HS-5 (cell line): ENCODE measurements at places on chromosomes 5 and 9.

- DNase-seq: no peak
Observed at GRCh38 chr9:134895908-134896833, 15.6 kb downstream of the FCN2 start.

- DNase-seq: no peak
Observed at GRCh38 chr5:19927919-19928318, 60.1 kb downstream of the CDH18 start.

GRCh38 chr5:173800340-173800739 is 87.8 kb upstream of the CPEB4 start:
- no peak for DNase-seq

- no peak for DNase-seq
Observed at GRCh38 chr5:164962329-164962961, 1457.0 kb downstream of the MAT2B start.

DNA sequence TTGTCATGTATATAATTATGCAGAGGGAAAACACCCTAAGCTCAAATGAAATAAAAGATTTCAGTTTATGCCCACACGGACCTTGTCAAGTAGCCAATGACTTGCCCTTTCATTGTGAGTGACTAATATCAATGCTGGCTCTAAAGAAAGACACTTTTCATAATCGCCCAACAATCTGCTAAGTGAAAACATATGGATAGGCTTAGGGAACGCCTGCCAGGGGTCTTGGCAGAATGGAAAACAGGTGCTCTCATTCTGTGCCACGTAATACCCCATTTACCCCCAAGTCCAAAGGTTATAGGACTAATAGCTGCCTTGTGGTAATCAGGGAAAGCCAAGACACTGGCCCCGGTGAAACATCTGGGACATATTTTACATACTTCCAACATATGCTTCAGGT is 157.7 kb downstream of the SLF1 start:
- peak; percentile 68 for DNase-seq

- DNase-seq: no peak
Observed at GRCh38 chr5:118518720-118519119, 469.6 kb downstream of the DTWD2 start.

DNA sequence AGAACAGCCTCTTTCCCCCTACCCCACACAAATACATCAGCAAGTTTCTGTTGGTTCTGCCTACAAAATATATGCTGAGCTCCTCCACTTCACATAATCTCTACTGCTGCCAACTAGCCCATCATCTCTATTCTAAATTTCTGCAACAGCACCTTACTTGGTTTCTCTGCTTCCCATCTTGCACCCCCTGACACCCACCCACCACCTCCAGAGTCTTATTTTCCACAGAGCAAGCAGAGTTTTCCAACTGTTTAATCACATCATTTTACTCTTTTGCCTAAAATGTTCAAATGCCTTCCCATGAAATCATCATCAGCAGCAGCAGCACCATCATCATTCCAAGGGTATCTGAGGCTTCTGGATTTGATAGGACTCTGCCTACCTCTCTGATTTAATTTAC is 295.7 kb downstream of the CTNND2 start:
- no peak for DNase-seq

- DNase-seq: peak; percentile 16
Observed at GRCh38 chr9:130072515-130073235, 19.0 kb downstream of the GPR107 start.

- DNase-seq: no peak
Observed at GRCh38 chr9:78218890-78219289, 17.0 kb upstream of the CEP78 start.

GRCh38 chr5:6949230-6949629 is 236.0 kb downstream of the TENT4A start:
- DNase-seq: no peak

DNA sequence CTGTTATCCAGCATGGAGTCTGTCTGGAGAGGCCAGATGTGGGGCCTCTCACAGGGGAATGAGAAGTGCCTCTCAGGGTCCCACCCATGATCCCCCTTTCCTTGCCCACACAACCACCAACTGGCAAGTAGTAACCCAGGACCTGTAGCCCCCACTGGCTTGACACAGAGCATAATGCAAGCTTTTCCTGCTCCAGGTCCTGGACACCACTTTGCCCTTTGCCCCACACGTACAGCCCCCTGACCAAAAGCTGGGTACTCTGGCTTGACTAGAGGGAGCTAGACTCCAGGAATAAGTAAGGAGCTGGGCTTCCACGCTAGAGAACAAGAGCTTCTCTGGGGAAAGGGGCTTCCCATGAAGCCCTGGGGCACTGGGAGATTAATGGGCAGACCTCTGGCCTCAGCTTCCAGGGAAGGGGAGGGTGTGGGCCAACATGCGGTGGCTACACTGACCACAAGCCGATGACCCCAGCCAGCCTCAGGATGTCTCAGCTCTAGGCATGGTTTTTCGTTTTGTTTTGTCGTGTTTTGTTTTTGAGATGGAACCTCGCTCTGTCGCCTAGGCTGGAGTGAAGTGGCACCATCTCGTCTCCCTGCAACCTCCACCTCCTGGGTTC is 109.5 kb downstream of the C9orf50 start:
- no peak for DNase-seq

GRCh38 chr9:78566948-78567675 is 270.2 kb downstream of the PSAT1 start:
- DNase-seq: peak; percentile 23

- no peak for DNase-seq
Observed at GRCh38 chr9:89792189-89793123, 187.6 kb downstream of the GADD45G start.

DNA sequence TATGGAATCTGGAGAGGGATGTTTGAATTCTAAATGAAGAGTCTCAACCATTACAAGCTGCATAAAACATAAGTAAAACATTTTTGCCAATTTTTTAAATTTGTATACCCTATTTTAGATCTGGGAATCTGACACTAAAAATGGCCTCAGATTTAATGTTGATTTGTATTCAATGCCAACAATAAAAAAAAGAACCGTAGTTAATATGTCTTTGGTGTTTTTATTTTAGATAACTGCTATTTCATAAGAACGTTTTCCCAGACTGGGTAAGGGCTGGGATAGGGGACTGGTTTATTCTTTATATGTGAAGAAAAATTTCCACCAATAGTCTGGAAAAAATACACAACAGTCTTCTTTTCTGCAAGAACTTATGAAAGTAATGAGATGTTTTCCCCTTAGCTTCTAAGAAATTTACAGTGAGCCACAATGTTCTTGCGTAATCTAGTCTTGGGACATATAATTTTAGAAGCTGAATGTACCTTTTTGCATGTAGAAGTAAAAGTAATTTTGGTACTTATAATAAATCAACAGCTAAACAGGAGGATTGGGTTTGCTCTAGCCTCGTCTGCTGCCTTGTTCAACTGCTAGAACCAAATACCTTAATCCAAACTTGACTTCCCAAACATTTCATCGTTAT is 244.6 kb upstream of the EFNA5 start:
- DNase-seq: no peak

GRCh38 chr5:19928562-19929421 is 59.2 kb downstream of the CDH18 start:
- DNase-seq: peak; percentile 96

- no peak for DNase-seq
Observed at GRCh38 chr9:32524892-32525708, 896 bp downstream of the RIGI start.

DNA sequence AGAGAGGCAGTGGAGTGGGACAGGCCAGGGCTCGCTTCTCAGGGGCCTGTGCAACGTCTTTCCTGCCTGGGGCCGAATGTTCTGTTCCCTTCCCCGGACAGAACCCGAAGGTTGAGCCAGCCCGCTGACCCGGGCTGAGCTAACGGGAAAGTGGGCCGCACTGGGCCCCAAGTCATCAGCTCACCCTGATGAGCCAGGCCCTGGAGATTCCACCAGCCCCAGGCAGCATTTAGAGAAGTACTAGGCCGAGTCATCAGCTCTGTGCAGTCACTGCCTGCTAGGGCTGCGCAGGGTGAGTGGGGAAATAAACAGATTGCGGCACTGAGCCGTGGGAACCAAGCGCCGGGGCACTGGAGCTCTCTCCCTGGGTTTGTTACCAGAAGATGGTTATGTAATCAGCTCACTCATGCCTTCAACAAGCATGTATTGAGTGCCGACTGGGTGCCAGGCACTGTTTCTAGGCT is 29.1 kb upstream of the DUSP1 start:
- DNase-seq: no peak

GRCh38 chr5:180592176-180592575 is 877 bp upstream of the SCGB3A1 start:
- no peak for DNase-seq

DNA sequence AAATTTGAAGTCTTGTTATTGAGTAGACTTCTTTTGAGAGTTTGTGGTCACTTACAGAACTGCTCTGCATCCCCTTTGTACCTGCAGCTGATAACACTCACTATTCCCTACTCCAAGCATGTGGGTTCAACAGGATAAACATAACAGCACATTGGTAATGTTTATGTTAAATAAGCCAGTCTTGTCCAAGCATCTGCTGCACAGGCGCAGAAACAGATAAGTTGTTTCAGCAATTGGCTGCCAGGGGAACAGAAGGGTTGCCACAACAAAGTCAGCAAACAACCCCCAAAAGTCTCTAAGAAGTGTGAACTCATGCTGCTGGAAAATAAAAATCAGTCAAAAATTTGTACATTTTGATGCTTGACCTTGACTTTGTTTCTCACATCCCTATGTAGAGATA is 174.6 kb downstream of the GDNF start:
- no peak for DNase-seq

DNA sequence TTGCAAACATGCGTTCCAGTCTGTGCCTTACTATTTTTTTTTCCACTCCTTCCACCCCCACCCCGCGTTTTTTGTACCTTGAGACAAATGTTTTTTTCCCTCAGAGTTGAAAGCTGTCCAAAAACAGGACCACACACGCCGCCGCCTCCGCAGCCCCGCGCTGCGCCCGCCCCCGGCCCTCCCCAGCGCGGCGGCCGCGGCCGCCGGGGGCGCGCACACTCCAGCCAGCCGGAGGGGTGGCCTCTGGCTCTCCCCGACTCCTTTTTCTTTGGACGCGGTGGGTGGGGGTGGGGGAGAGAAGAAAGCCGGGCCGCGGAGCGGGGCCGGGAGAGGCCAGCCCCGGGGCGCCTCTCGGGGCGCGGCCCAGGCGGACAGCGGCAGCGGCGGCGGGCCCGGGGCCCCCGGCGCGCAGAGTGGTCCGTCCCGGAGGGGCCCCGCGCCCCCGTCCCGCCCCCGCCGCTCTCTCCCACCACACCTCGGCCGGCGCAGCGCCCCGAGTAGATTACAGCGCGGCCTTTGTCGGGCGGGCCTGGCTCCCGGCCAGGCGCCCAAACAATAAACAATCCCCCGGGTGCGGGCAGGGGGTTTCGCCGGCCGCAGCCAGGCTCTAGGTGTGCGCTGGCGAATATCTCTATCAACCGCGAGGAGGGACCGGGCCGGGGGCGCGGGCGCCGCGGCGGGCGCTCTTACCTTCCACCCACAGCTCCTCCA is 10.9 kb downstream of the PTCH1 start:
- DNase-seq: no peak

DNA sequence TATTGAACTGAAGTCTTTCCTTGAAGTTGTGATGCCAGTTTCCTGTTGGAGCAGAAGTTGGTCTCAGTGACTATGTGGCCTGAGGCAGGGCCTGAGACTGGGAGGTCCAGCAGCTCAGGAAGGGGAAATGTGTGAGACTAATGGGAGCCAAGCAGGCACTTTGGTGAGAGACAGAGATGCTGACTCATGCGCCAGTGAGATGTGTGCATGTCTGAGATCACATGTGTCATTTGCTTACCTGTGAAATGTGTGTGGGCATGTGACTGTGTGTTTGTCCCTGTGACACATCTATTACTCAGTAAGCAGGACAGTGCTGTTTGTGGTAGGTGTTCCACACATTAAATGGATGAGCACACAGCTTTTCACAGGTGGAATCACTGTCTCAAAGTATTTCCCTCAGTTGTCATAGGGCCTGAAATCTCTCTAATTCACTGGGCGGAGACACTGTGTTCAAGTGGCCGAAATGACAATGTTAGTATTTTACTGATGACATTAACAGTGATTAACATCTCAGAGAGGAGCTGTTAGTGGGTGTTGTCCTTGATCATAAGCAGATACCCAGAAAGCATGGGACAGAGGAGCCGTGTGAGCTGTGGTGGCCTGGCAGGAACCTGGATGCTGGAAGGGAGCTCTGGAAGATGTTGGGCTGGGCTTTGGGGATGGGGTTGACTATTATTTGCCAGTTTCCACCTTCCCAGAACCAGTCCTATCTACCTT is 7.4 kb downstream of the NPR2 start:
- no peak for DNase-seq

DNA sequence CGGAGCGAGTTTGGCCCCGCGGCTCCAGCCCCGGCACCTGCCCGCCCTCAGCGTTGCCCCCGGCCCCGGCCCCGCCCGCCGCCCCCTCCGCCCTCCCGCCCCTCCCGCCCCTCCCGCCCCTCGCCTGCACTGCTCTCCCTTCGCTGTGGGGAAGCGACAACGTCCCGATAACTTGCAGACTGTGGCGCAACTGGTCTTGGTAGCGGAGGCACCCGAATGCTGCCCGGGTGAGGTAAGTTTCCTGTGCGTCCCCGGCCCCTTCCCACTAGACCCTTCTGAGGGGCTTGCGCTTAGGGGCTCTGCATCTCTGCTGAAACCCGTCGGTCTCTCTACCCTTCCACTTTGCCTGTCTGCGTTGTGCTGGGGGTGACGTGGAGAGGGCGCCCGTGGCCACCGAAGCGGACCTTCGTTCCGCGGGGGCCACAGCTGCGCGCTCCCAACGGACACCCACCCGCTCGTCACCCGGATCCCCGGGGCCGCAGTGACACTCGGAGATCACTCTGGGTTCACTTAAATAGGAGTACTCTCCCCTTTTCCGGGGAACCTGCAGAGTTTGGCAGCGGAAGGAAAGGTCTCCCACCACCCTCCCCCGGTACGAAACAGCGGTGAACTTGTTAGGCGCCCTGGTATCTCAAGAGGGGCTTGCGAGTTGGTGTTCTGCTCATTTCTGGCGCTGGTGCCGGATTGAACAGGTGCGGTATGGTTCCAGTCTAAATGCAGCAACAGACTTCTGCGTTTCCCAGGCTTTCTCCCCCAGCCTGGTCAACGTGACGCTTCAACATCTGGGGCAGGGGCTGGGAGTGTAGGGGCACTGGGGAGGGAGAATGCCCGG is 707 bp downstream of the PIP5K1B start:
- no peak for DNase-seq

DNA sequence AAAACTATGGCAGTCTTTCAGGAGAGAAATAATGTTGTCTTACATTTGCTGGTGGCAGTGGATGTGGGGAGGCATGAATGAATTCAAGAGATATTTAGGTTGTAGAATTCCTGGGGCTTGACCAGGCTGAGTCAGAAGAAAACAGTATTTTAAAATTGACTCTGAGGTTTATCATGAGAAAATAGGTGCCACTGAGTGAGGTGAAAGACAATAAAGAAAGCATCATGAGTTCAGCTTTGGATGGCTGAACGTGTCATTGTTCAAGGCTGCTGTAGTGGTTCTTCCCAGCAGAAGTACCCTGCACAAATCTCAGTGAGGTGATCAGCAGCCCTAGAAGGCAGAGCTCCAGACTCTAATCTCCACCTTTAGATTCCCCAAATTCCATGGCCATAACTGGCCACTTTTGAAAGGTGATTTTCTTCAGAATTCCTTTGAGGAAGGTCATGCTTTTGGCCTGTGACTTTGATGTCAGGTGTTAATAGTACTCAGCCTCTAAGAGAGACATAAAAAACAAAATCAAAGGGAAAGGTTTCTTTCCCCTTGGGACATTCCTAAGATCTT is 395.4 kb downstream of the NTRK2 start:
- DNase-seq: no peak

GRCh38 chr5:144691936-144692335 is 521.3 kb downstream of the KCTD16 start:
- DNase-seq: no peak
